SK-N-SH treated with all-trans-retinoic acid at 6 μM for 48 hours (cell line): ENCODE measurements at places on chromosomes 5 and 9.
A peak's percentile ranks its signal among the peaks of the same experiment; 100 is the strongest.

- peak; percentile 32; the same call in 1 of the 3 replicates for ATAC-seq
These were observed 41.0 kb downstream of the CCNJL start for GRCh38 chr5:160271396-160271795.

- ATAC-seq = no peak
These were observed 101.5 kb downstream of the SPATA31D1 start for GRCh38 chr9:82090046-82090445.

GRCh38 chr5:74507370-74508005 is 133.0 kb downstream of the ENC1 start:
- no peak for ATAC-seq

- ATAC-seq = no peak
These were observed 677.5 kb upstream of the ST8SIA4 start for GRCh38 chr5:101580591-101580990.

- no peak for ATAC-seq
These were observed 789.8 kb upstream of the PTPRD start for GRCh38 chr9:11402621-11403020.

GRCh38 chr5:88374391-88374790 is 105.7 kb upstream of the TMEM161B start:
- ATAC-seq = no peak

DNA sequence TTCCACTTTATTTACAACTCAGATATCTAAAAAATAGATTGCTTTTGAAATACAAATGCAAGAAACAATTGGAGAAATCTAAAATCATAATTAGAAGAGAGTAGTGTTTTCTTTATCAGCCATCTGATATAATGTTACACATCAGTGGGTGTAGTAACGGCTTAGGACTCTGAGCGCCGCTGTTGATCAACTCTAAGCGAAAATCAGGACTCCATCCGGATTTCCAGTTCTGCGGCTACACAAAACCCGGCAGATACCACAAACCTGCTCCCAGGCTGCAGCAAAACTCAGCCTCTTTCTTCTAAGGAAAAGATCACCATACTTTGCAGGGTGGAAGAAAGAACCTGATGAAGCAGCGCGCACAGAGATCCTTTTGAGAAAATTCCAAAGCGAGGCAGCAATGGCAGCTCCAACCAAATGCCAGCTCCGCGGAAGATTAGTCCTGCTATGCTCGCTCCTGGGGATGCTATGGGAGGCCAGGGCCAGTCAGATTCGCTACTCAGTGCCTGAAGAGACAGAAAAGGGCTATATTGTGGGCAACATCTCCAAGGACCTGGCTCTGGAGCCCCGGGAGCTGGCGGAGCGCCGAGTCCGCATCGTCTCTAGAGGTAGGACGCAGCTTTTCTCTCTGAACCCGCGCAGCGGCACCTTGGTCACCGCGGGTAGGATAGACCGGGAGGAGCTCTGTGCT is at the start of gene PCDHGA9:
Gene PCDHGA9, plus strand, starts transcription at position 226 of the 691 bp plus-strand sequence. Its CDS starts 175 bp downstream, at position 401.
- no peak for ATAC-seq

GRCh38 chr5:15500325-15501001 is 483 bp downstream of the FBXL7 start:
- peak; percentile 62 for ATAC-seq

GRCh38 chr9:86027767-86028166 is 71.6 kb downstream of the GOLM1 start:
- no peak for ATAC-seq

DNA sequence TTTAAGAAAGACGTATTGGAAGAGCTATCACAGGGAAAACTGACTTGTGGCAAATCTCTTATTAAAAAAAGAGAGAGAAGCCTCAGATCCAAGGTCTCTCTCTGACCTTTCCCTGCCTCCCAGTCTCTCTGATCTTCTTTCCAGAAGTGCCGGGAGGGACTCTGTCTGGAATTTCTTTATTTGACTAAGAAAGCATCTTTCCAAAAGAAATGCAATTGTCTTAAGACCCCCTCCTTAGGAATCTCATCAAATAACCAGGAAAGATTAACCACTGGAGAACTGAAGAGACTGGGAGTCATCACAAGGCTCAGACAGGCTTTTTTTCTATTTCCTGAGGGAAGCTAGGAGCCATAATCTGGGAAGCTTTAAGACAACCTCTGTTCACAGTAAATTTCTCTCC is 4.6 kb downstream of the C1QTNF3 start:
- ATAC-seq = no peak

GRCh38 chr9:135230817-135231520 is 143.5 kb downstream of the OLFM1 start:
- no peak for ATAC-seq

GRCh38 chr9:86747711-86748110 is 199.6 kb downstream of the GAS1 start:
- ATAC-seq = no peak

DNA sequence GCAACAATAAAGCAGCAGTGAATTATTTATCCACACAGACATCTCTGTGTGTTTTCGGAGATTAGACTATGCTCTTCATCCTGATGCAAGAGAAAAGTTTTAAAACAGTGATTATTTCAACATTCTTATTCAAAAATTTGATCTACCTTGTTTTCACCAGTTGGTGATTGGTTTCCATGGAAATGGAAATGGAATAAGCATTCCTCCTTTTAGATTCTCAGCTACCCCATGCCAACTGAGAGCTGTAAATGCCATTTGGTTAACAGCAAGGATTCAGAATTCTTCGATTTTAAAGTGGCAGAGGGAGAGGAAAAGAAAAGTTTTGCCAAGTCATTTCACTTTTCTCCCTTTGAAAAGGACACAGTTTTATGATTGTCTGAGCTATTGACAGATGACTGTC is 154.7 kb downstream of the PCSK5 start:
- no peak for ATAC-seq

GRCh38 chr5:155260798-155261197 is 247.2 kb downstream of the KIF4B start:
- no peak for ATAC-seq

DNA sequence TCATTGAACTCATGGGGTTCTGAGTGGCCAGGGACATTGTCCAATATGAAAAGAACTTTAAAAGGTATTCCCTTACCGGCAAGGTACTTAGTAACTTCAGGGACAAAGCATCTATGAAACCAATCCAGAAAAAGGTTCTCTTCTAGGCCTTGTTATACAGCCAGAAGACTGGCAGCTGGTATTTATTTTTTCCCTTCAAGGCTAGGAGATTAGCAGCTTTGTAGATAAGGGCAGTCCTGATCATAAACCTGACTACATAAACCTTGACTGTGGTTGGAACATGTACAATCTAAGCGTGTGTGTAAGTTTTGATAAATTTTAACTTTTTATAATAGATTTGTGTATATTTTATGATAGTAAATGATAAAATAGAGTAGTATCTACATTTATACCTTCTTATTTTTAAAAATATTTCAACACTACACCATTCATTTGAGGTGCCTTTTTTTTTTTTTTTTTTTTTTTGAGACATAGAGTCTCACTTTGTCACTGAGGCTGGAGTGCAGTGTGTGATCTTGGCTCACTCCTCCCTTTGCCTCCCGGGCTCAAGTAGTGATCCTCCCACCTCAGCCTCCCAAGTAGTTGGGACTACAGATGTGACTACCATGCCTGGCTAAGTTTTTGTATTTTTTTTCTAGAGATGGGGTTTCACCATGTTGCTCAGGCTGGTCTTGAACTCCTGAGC is 24.5 kb downstream of the RANBP17 start:
- no peak for ATAC-seq

DNA sequence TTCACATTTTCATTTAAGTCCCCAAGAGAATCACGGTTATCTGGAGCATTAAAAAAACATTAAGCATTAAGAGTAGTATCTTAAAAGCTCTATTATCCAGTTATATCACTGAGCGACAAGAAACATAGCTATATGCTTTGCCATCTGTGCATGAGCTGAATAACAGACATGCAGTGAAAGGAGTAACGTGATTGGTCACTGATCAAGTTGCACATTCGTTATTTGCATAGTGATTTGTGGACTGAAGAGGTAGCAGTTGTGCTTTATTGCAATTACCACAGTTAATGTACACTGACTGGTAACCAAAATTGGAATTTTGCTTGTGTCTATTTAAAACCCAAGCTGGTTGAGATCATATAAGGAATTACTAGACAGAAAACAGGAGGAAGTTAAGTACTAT is 107.4 kb downstream of the MCTP1 start:
- ATAC-seq = no peak

DNA sequence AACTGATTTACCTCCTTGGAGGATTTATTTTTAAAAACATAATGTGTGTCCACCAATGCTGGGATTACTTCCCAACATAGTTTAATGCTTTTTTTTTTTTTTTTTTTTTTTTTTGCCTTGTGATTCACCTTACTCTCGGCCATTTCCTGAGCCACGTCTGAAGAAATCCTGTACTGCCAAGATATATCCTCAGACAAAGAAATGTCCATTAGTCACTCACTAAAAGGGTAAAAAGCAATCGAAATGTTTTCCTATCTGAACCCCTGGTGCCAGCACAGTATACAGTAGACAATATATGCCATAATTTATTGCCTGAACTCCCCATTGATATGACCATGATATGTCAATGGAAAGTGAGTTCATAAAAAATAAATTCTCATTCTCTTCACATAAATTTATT is 344.1 kb downstream of the BNC2 start:
- ATAC-seq = peak; percentile 5; the same call in 1 of the 3 replicates

GRCh38 chr5:31383734-31384133 is 148.2 kb downstream of the DROSHA start:
- ATAC-seq = peak; percentile 81

DNA sequence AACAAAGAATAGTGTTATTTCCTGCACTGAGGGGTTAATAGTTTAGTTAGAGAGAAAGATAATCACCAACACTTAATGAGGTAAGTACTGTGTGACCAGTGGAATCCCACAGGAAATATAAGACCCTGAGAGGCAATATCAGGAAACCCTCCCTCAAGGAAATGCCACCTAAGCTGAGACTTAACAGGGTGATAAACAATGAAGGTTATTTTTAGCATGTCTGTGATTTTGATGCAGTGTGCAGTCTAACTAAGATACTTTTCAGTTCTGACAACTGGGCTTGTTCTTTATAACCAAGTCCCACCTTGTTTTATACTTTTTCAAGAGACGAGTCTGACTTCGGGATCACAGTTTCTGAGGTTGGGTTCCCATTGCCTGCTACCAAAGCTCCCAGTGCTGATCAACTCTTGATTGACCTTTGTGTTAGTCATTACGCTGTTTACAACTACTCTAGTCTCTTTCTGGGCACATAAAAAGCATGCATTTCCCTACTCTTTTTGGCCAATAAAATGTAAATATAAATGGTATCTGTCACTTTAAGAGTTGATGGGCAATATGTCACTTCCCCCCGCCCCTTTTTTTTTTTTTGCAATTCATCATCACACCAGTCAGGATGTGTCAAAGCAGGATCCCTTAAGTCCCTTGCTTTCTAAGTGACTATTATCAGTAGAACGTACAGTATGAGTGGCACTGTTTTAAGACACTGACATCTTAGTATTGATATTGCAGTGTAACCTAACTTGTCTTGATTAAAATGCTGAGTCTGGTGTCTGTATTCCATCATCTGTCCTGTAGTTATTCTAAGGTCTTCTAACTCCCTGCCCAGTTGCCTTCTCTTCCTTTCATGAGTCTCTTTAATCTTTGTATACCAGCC is 31.4 kb downstream of the C6 start:
- no peak for ATAC-seq

- ATAC-seq = no peak
These were observed 104.7 kb downstream of the RAB3C start for GRCh38 chr5:58687595-58687994.

- ATAC-seq = no peak
These were observed 320.1 kb downstream of the MTRR start for GRCh38 chr5:8188874-8189565.

- no peak for ATAC-seq
These were observed 17.1 kb upstream of the GRHPR start for GRCh38 chr9:37405350-37405749.

DNA sequence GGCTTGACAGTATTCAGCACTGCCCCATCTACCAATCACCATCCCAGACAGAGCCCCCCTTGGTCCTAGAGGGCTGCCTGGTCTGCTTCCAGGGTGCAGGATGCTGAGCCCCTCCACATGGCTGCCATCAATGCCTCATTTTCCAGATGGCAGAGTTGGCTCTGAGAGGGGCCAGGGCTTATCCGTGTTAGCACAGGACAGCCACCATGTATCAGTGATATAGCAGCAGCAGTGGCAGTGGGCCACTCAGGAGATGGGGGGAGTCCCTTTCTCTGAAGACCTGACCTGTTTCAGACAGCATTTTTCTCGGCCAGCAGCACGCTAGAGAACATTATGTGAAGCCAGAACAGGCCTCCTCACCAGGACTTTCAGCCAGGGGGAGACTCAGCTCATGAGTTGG is 1.6 kb upstream of the SMIM32 start:
- no peak for ATAC-seq

DNA sequence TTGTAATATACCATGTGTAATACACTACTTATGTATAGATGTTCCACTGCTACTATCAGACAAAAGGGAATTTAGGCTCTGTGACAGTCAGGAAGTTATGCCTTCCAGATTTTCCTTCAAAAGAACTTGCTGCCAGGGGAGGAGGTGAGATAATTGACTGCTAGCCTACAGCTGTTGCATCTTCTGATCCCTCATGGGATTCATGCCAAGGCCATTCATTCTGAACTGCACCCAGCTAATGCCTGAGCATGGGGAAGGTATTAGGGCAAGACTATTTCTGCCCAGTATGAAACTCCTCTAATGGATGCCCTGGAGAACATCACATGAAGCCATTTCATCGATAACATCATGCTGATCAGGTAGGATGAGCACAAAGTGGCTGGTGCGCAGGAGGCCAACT is 746.5 kb upstream of the ZNF608 start:
- no peak for ATAC-seq

DNA sequence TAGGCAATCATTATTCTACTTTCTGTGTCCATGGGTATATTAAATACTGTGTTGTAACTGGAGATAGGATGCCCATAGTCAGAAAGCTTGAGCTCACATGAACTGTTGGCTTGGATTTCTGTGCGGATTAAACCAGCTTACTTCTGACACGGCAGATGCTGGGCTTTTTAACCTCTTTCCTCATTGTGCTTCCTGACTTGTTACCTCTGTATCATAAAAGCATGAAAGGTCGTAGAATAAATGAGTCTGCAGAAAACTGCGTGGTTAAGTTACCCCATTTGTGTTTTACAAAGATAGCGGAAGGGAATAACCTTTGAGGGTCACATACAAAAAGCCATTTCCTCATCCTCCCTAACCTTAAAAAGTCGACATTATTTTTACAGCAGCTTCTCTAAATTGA is 199.5 kb upstream of the DMRT1 start:
- ATAC-seq = no peak

DNA sequence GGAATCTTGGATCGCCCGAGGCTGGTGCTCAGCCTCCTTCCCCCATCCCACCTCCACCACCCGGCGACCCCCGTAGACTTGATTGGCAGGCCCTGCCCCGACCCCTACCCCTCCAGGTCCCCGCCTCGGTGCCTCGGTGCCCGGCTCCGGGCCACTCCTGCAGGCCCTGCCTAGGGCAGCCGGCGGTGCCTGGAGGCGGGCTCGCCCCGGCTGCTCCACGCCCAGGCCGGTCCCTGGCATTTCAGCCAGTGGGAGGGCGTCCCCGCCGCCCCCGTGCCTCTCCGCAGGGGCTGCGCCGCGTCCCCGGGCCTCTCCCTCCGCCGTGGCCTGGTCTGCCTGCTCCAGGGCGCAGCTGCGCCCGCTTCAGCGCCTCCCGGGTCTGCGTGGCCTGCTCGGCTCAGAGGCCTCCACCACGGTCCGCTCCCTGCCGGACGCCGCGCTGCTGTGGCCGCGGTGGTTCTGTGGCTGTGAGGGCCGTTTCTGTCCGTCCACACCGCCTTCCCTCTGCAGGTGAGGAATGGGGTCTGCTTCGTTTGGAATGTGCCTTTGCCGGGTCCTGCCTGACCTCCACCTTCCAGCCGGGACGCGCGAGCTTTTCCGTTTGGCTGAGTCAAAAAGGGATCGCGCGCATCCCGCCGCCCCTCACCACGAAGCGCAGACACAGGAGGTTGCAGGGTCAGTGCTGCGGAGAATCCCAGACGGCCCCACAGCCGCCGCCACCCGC is 48.3 kb upstream of the IRX4 start:
- ATAC-seq = peak; percentile 26; the same call in 1 of the 3 replicates
